CD14-positive monocyte (primary cell): ENCODE measurements at places on chromosomes 7 and 10.

DNA sequence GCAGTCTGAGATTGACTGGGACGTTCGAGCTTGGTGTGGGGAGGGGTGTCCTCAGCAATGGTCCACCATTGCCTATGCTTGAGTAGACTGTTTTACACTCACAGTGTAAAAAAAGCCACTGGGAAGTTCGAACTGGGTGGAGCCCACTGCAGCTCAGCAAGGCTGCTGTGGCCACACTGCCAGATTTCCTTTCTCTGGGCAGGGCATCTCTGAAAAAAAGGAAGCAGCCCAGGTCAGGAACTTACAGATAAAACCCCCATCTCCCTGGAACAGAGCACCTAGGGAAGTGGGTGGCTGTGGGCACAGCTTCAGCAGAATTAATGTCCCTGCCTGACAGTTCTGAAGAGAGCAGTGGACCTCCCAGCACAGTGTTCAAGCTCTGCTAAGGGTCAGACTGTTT lies 80.3 kb downstream of the BICC1 start:
- peak overlapping the region; percentile 46 for H3K27ac ChIP-seq
- H3K4me3 ChIP-seq: no peak overlapping the region
- DNase-seq: peak; percentile 44
- no peaks in the 10 kb centered on the region for H3K27me3 ChIP-seq
- H3K36me3 ChIP-seq: no peaks in the 10 kb centered on the region
- peaks cover 40% of the 10 kb centered on the region for H3K4me1 ChIP-seq

GRCh38 chr10:28833313-28833712 lies 156.0 kb downstream of the BAMBI start:
- H3K4me3 ChIP-seq: no peak overlapping the region
- DNase-seq: no peak
- no peaks in the 10 kb centered on the region for H3K4me1 ChIP-seq
- no peaks in the 10 kb centered on the region for H3K27me3 ChIP-seq
- no peak overlapping the region for H3K27ac ChIP-seq

DNA sequence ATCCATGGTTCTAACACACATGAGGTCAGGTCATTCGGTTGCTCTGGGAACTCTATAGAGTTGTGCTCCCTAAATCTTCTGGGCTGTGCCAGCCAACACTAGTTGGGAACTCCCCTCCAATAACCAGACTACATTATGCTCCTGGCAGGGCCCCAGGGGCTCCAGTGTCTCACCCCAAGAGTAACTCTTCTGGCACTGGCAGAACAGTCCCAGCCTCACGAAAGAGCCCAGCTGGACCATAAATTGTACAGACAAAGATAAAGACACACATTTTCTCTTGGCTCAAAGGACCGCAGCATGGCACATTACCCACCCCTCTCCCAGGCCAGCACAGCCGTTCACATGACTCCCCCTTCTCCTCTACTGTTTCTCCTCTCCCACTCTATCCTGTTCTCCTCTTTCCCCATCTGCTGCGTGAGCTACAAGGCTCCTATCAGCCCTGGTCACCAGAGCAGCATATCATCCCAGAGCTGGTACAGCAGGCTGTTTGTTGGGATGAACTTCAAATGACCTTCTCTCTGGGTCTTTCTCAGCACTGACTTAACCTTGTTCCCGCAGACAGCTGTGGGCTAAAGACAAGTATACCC lies 230.6 kb downstream of the PLXNA4 start:
- H3K4me1 ChIP-seq: no peaks in the 10 kb centered on the region
- H3K27me3 ChIP-seq: no peaks in the 10 kb centered on the region
- DNase-seq: no peak
- H3K27ac ChIP-seq: no peak overlapping the region

DNA sequence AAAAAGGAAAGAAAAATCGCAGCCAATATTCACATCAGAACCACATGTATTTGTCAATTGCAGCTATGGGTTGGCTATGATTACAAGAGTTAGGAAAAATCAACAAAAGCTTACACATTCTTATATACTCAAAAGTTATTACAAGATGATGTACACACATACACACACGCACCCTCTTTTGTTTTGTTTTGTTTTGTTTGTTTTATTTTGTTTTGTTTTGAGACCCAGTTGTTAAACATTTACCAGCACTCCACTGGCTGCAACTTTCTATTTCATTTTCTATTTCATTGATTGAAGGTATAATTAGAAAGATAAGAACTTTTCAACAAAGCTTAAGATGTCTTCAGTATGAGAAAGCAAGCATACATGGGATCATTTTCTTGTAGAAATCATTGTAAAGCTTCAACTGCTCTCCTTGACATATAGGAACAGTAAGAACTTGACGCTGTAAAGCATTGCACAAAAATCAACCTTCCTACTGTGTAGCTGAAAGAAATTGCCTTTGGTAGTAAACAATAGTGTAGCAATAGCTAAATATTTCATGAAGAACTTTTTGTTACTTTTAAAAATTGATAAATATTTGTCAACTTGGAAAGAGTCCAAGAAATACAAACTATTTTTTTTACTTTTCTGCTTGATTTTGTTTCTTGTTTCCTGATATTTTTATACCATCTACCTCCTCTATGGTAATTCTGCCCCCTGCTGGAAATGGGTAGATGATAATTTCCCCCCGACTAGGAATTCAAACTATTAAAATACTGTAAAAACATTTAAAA lies 205.9 kb downstream of the MBL2 start:
- H3K36me3 ChIP-seq: no peaks in the 10 kb centered on the region
- no peaks in the 10 kb centered on the region for H3K27me3 ChIP-seq
- H3K27ac ChIP-seq: no peak overlapping the region
- no peak overlapping the region for H3K4me3 ChIP-seq

- H3K27me3 ChIP-seq: peaks cover 3% of the 10 kb centered on the region
- H3K27ac ChIP-seq: no peak overlapping the region
- DNase-seq: no peak
- no peaks in the 10 kb centered on the region for H3K36me3 ChIP-seq
- H3K4me1 ChIP-seq: no peaks in the 10 kb centered on the region
Measured at GRCh38 chr10:100781145-100781665, 35.8 kb downstream of the PAX2 start.

GRCh38 chr10:13860886-13861285 lies 274.1 kb downstream of the PRPF18 start:
- no peak for DNase-seq
- no peak overlapping the region for H3K27ac ChIP-seq
- H3K4me1 ChIP-seq: peaks cover 4% of the 10 kb centered on the region
- no peaks in the 10 kb centered on the region for H3K36me3 ChIP-seq

DNA sequence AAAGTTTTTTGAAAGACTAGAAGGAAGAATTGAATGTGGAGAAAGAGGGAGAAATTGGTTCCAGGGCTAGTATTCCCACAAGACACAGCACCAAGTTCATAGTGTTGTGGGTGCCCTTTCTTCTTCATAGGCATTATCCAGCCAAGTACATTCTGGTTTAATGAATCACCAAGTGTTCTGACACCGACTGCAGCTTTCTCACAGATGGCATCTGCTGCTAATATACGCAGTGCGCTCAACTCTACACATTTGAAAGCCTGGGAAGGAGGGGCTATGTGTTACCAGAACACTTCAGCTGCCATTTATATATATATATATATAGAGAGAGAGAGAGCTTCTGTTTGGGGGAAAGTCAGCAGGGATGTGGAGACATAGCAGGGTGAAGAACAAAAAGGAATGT lies 1168.4 kb downstream of the GATA3 start:
- DNase-seq: no peak
- no peak overlapping the region for H3K27ac ChIP-seq
- H3K36me3 ChIP-seq: no peaks in the 10 kb centered on the region
- H3K27me3 ChIP-seq: no peaks in the 10 kb centered on the region
- no peaks in the 10 kb centered on the region for H3K4me1 ChIP-seq
- H3K4me3 ChIP-seq: no peak overlapping the region

DNA sequence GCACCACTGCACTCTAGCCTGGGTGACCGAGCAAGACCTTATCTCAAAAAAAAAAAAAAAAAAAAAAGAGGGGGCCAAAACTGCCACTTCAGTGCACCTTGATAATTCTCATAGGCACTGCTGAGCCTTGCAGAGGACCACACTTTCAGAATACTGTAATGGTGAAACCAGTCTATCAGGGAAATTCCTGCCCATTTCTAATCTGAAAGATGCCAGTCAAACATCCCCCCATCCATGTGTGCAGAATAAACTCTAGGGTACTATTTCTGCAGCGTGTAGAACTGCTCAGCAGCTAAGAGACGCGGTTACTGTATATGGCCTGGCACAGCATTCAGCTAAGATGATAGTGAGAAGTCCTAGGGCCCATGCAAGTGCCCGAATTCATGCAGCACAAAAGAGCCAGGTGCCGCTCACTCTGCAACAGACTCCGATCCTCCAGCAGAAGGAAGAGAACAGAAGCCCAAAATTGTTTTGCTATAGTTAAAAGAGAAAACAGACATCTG lies 286.8 kb upstream of the KLF14 start:
- H3K4me3 ChIP-seq: no peak overlapping the region
- H3K27ac ChIP-seq: no peak overlapping the region

DNA sequence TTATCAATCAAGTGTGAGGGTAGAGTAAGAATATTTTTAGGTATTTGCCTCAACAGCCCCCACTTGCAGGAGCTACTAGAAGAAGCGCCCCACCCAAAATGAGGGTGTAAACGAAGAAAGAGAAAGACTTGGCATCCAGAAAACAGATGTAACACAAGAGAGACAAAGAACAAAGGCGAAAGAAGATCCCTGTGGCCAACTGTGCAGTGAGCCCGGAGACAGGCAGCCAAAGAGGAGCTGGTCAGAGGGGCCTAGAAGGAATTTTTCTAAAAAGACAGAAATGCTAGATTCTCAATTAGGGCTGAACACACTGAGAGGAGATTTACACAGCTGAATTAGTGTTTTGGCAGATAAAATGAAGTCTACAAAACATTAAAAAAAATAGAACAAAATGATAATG lies 29.6 kb upstream of the EIF5AL1 start:
- H3K36me3 ChIP-seq: no peaks in the 10 kb centered on the region
- DNase-seq: no peak
- H3K27ac ChIP-seq: no peak overlapping the region
- no peak overlapping the region for H3K4me3 ChIP-seq
- no peaks in the 10 kb centered on the region for H3K27me3 ChIP-seq
- no peaks in the 10 kb centered on the region for H3K4me1 ChIP-seq

GRCh38 chr10:49667991-49668390 lies 11.5 kb upstream of the C10orf53 start:
- H3K4me3 ChIP-seq: no peak overlapping the region
- H3K27ac ChIP-seq: no peak overlapping the region
- no peak for DNase-seq
- H3K27me3 ChIP-seq: no peaks in the 10 kb centered on the region
- no peaks in the 10 kb centered on the region for H3K4me1 ChIP-seq
- H3K36me3 ChIP-seq: no peaks in the 10 kb centered on the region

DNA sequence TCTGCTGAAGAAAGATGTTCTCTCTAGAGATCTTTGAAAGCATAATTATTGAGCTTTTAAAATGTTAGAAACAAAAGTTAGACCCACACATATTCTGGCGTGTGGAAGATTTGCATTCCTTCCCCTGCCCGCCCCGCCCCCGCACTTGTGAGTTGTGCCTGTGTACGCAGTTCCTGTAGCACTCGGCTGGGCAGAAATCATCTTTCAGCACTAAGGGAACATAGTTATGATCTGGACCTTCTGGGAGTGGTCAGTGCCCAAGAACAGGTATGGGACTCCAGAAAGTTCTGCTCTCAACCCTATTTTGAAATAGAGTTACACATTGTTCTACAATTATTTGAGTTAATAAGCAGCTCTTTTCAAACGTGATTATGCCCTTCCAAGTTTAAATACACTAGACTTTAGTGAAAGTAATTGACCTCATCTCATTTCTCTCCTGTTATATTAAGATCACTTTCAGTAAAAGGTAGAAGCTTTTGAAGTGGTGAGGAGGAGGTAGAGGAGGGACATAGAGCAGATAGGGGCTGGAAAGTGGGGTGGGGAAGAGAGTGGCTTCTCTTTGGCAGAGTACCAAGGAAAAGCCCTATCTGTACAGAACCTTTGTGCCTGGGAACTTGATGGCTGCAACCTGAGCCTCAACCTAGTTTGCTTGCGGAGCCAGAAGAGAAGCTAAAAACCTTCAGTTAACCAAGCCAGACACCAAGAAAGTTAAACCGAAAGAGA lies 5.7 kb downstream of the BLVRA start:
- peaks cover 76% of the 10 kb centered on the region for H3K4me1 ChIP-seq
- peak; percentile 51 for DNase-seq
- peak overlapping the region; percentile 81 for H3K27ac ChIP-seq
- no peaks in the 10 kb centered on the region for H3K27me3 ChIP-seq
- no peaks in the 10 kb centered on the region for H3K36me3 ChIP-seq
- H3K4me3 ChIP-seq: peak overlapping the region; percentile 36

DNA sequence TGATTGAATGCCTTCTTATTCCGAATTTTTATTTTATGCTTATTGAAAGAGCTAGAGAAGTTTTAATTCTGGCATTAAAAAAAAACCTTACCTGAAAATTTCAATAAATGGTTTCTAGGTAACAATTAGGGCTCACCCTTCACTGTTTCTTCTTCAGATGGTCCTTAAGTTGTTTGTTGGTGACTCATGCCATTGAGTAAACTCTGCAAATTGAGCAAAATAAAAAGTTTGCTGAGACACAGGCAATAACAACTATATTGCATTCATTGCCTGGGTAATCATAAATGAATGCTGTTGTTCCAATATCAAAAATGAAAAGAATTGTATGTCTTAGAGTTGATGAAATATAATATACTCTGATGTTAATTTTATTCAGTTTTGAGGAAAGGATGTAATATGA lies 300.3 kb downstream of the CDK14 start:
- DNase-seq: no peak
- no peaks in the 10 kb centered on the region for H3K4me1 ChIP-seq
- no peaks in the 10 kb centered on the region for H3K36me3 ChIP-seq
- H3K4me3 ChIP-seq: no peak overlapping the region

DNA sequence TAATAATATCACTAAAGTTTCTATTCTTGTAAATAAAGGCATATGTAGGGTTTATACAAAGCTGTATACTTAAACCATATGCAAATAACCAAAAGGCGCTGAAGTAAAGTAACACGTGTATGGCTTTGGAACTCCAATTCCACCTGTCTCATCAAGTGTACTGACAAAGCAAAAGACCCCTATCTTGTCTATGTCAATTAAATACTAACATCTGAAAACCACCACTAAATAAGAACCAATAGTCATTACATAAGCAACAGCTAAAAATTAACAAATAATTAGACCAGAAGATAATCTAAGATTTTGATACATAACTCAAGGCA lies 93.9 kb downstream of the KMT2C start:
- no peak overlapping the region for H3K4me3 ChIP-seq
- no peaks in the 10 kb centered on the region for H3K27me3 ChIP-seq
- DNase-seq: no peak
- no peak overlapping the region for H3K27ac ChIP-seq

- H3K36me3 ChIP-seq: no peaks in the 10 kb centered on the region
- H3K4me1 ChIP-seq: no peaks in the 10 kb centered on the region
- no peaks in the 10 kb centered on the region for H3K27me3 ChIP-seq
- no peak for DNase-seq
- H3K27ac ChIP-seq: no peak overlapping the region
- H3K4me3 ChIP-seq: no peak overlapping the region
Measured at GRCh38 chr10:106772957-106773356, 391.5 kb downstream of the SORCS1 start.

- peak within 1 kb of the TSS; percentile 76 for H3K27ac ChIP-seq
- peaks cover 24% of the 10 kb centered on the region for H3K36me3 ChIP-seq
- H3K27me3 ChIP-seq: no peaks in the 10 kb centered on the region
Measured at GRCh38 chr7:88219781-88220747, at the start of gene SRI. Gene SRI, minus strand, starts transcription at chr7:88220038. Its CDS starts 12 bp downstream, at chr7:88220026.
